ENCODE measurements at places on chromosomes 6 and 20.

DNA sequence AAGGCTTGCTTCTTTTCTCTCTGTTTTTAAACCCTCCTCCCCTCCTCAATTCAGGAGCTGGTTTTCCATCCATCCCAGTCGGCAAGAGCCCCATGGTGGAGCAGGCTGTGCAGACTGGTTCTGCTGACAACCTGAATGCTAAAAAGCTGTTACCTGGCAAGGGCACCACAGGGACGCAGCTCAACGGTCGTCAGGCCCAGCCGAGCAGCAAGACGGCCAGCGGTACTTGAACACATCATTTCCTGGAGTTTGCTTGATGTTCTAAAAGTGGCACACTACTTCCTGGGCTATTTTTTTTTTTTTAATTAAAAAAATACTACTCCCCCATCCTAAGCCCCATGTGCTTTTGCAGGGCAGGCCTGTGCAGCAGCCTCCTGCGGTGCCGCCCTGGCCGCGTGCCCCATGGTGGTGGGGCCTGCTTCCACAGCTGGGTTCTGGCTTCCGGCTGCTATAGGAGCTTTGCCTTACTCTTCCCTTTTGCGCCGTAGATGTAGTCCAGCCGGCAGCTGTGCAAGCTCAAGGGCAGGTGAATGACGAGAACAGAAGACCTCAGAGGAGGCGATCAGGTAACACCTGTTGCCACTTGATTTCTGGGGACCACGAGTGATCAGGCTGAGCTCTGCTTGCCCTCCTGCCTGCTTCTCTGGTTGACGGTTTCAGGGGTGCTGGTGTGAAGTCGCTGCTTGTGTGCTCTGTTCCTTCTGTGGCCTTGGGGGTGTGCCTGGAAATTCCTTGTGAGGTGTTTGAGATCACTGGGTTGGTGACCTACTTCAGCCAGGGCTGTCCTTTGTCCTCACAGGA is 7.7 kb downstream of the LSM14B start:
- no peak for DNase-seq

- DNase-seq = no peak
These were observed 20.4 kb downstream of the UTRN start for GRCh38 chr6:144305567-144305966.

DNA sequence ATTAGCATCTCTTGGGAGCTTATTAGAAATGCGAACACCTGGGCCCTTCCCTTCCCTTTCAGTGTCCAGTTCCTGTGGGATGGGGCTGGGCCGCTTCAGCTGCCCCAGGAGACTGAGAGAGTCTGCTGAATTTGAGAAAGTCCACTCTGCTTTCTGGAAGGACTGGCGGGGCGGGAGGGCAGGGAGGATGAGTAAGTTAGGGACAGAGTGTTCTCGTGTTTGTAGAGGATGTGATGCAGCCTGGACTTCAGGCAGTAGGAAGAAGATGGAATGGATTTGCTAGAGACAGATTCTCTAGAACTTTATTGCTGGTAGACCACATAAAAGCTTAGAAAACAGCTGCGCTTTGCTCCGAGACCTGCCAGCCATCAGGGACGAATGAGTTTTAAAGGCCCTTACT is 1.1 kb upstream of the TULP4 start:
- no peak for DNase-seq

DNA sequence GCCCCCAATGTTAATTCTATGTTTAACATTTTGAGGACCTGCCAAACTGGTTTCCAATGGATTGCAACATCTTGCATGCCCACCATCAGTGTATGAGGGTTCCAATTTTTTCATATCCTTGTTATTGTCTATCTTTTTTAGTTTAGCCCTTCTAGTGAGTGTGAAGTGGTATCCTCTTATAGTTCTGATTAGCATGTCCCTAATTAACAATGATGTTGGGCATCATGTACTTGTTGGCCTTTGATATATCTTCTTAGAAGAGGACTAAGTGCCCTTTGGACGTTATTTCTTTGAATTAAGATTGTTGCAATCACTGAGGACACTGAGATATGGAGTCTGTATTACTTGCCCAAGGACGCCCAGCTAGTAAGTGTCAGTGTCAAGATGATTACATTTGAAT is 22.3 kb downstream of the GCNT2 start:
- no peak for DNase-seq

DNA sequence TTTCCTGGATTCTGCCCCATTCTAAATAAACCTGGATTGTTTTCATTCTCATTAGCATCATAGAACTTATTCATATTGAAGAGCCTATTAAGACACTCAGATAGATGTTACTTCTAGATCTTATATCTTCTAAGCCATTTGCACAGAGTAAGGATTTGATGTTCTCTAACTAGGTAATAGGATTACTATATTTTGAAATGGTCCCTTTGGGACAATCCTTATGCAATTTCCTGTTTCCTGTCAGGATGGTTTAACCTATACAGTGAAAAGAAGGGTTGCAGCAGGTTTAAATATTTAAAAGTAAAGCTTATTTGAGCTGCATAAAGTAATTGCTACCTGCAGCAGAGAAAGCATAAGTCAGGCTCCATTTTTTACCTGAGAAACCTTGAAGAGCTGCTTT is 860.1 kb downstream of the TFAP2A start:
- DNase-seq = no peak

DNA sequence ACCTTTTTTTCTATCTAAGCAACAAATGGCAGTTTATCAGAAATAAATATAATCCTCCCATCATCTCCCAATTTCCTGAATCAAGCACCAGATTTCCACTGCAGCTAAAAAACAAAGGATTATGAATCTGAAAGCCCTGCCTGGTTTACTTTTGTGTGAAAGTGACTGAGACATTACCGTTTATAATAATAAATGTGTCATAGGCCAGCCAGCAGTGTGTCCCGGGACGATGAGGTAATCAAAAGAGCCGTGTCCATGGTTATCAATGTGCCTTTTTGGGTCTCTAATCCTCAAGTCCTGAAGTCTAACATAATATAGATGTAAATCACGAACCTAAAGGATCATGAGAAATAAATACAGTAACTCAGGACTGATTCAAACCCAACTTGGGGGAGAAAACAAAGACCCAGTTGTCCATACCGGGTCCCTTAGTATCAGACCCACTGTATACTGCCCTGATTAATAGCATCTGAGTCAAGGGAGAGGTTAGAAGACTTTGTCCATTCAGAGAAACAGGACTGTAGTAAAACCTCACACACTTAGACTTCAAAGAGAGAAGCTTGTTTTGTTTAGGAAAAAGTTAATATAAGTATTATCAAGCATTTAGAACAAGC is 149.1 kb downstream of the SASH1 start:
- DNase-seq = no peak
